ENCODE measurements at places on chromosomes 1 and 21.

- no peak for DNase-seq
Measured at GRCh38 chr21:44910229-44911067, 10.3 kb downstream of the ITGB2 start.

GRCh38 chr1:181036107-181036836 is 2.5 kb downstream of the MR1 start:
- no peak for DNase-seq

- DNase-seq = no peak
Measured at GRCh38 chr1:166322470-166322869, 155.7 kb upstream of the FAM78B start.

DNA sequence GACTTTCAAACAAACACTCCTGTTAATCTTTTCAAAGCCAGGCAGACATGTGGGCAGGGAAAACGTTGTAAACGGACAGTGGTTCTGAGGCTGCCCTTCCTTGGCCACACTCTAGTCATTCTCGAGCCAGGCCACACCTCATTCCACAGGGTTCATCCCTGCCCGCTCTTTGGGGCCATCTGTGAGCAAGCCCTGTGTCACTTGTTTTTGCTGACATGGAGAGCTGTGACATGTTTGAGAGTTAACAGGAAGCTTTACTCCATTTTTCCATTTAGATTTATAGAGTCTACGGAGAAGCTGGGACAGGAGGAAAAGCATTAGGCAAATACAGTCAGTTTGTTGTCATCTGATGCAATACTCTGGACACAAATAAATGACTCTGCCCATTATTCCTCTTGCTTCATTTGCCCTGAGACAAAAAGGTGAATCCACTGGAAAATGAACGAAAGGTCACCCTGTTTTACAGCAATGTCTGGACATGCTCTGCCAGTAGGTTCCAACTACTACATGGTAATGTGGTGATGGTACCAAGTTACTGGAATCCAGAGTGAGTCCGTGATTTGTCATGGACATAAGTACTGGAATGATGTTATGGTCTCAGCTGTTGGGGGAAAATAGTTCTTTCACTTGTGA is 126.9 kb downstream of the CLIC6 start:
- DNase-seq = no peak

- no peak for DNase-seq
Measured at GRCh38 chr1:24425441-24425840, 9.8 kb downstream of the NIPAL3 start.

DNA sequence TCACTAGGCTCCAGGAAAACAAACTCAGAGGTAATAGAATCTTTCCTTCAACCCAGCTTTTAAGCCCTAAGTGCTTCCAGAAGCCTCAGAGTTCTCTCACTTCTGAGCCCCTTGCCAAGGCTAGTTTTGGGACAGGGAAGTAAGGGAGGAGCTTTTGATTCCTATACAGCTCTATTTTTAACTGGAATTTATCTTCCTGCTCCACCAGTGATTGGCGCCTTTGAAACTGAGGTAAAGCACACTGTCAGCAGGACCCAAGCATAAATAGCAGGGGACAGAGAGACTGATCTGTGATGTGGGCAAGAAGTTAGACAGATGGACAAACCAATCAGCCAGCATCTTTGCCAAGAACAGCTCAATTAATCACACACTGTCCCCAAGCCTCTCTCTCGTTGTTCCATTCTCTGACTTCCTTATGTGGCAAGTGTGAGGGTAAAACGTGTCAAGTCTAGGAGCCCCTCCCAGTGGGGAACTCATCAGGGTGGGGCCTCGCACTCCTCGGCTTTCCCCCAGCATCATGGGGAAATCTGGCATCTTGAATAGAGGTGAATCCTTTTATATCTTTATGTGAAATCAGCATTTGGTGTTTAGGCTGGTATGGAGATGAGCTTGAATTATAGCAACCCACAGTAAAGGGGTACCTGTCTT is 40.2 kb upstream of the MPZL1 start:
- DNase-seq = no peak

- DNase-seq = no peak
Measured at GRCh38 chr1:167744901-167745300, 23.1 kb downstream of the MPZL1 start.

- DNase-seq = no peak
Measured at GRCh38 chr1:38826262-38826661, 33.3 kb downstream of the RRAGC start.

DNA sequence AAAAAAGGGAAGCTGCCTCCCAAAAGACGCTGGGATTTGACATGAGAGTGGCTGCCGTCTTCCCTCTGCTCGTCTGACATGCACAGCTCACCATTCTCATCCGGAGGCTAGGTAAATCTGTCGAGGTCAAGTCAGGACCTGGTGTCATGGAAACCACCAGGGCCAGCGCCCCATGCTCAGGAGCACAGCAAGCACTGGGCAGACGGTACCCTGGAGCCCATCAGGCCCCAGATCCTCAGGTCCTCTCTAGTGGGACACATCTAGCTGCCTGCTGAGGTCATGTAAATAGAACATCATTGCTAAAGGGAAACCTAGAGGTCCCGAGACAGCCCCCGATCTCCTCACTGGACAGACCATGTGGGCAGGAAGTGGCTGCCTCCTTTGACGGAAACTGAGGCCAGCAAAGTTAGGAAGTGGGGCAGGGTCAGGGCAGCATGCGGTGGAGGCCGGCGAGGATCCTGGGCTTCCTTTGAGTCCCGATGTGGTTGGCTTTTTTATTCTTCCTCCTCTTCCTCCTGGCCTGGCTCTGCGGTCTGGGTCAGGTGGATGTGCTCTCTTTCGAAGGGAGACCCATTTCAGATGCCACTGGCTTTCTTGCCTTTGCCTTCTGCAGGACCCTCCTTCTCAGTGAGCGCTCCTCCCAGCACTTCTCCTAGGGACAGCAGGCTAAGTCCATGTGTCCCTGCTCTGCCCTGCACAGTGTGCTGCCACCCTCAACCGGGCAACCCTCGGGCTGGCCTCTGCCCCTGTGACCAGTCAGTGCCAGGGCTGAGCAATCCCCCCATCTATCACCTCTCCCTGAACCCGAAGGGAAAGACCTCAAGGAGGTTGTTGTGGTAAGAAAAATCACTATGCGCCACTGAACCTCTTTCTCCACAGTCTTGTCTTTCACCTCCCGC is 5.9 kb downstream of the AGT start:
- DNase-seq = no peak

DNA sequence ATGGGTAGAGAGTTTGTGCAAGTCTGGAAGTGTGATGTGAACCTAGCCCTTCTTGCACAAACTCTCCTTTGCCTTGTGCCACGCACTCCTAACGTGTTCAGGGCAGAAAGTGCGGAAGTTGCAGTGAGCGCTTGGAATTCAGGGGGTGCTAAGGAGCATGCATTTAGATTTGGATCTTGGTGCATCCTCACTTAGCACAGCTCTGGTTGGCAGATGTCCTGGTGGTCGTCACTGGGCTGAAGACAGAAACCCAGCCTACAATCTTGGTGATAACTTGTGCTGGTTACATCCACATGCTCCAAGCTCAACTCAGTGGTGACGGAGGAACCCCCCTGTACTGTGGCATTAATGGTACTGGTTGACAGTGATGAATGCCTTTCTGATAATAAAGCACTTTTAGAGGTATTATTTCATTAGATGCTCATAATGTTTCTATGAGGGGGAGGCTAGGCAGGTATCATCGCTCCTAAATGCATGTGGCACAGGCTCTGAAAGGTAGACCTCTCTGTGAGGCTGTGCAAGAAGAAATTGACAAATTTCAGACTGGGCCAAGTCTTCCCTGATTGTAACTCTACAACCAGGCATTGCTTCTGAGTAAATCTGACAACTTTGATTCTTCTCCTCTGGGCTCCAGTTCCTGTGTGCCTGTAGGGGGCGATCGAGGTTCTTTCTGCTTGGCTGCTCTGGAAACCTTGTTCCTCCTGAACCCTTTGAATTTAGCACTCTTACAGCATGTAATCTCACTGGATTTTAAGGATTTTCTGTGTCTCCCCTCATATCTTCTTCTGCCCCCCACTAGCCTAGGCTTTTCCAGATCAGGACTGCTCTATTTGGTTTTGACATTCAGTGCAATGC is 40.6 kb downstream of the MAPKAPK2 start:
- DNase-seq = peak; percentile 62

- DNase-seq = no peak
Measured at GRCh38 chr21:17195976-17196375, 316.9 kb upstream of the CXADR start.

GRCh38 chr1:246527402-246528088 is 20.5 kb upstream of the SMYD3 start:
- no peak for DNase-seq

DNA sequence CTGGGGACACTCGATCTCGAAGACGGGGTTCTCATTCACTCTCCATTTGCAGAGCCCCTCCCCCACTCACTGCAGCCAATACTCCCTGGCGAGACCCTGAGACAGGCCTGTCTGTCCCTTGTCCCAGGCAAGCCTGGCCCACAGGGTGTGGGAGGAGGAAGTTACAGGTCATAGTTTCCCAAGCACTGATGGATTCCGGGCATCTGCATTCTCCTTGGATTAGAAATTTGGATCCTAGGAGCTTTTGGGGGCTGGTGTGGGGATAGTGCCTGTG is 11.3 kb downstream of the WNT3A start:
- no peak for DNase-seq

- DNase-seq = no peak
Measured at GRCh38 chr1:112589766-112590165, 29.2 kb downstream of the ST7L start.

GRCh38 chr1:154607106-154607608 is 829 bp downstream of the ADAR start:
- DNase-seq = peak; percentile 19

GRCh38 chr21:34606051-34606450 is 8.9 kb downstream of the RCAN1 start:
- no peak for DNase-seq

- DNase-seq = peak; percentile 8
Measured at GRCh38 chr1:59926381-59927123, at the start of gene CYP2J2. Gene CYP2J2 (minus strand): TSS chr1:59926773. CDS start chr1:59926746, 27 bp downstream.

GRCh38 chr1:215718575-215719287 is 151.6 kb downstream of the KCTD3 start:
- no peak for DNase-seq

GRCh38 chr1:109996476-109996875 is 11.9 kb downstream of the AHCYL1 start:
- DNase-seq = no peak

GRCh38 chr1:8856689-8857412 is 21.6 kb downstream of the ENO1 start:
- no peak for DNase-seq

- DNase-seq = no peak
Measured at GRCh38 chr1:184595596-184595995, 159.1 kb downstream of the EDEM3 start.

GRCh38 chr1:221937155-221937953 is 195.5 kb upstream of the DUSP10 start:
- DNase-seq = no peak

- DNase-seq = no peak
Measured at GRCh38 chr1:94559921-94560320, 18.4 kb upstream of the F3 start.

DNA sequence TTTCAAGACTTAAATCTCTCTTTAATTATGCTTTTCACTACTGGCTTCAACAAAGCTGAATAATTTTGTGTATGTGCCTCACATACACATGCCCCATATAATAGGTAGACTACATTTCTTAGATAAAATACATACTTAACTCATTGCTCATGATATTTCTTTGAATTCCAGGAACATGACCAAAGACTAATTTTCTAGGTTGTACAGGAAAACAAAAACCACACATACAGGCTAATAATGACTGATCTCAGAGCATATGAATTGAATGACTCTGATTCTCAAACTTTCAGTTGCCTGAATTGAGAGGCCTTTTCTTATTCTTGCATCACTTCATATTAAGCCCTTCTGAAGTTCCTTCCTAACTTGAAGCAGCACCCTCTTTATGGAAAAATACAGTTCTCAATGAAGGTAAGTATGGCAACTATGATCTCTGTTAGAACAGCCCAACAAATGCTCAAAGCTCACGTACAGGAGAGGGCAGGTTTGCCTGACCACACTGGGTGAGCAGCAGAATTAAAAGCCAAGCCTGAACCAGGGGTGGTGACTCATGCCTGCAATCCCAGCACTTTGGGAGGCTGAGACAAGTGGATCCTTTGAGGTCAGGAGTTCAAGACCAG is 22.6 kb upstream of the UAP1 start:
- DNase-seq = peak; percentile 72

GRCh38 chr1:92969517-92969916 is 8.3 kb upstream of the DIPK1A start:
- no peak for DNase-seq

DNA sequence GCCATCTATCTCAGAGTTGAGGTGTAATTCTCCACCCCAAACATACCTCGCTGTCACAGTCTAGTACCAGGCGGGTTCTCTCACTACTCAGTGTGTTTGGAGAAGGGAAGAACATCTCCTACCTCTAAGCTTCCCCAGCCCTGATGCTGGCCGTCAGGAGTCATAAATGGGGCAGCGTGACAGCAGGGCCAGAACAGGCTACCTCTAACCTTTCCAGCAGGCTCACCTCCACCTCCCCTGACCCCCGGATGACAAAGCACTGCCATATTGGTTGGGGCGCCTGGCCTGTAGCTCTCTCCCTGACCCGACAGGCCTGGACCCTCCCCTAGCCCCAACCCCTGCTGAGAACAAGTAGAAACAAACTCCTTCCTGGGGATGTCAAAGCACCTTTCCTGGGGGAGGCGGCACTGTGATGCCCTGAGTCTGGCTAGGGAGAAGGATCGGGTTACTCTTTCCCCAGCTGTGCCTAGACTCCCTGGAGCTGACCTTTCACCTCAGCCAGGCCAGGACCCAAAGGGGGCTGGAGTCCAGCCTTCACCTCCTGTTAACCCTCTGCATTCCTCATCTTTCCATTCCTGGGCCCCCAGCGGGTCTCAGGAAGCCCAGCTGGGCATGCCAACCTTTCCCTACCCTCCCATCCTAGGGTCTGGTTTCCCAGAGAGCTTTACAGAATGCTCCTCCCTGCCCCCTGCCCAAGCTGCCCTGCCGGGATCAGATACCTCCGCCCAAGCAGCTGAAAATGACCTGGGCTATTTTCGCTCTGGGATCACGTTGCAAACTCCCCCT is 34.2 kb downstream of the AHDC1 start:
- no peak for DNase-seq

- DNase-seq = peak; percentile 93
Measured at GRCh38 chr1:91754348-91754747, 131.6 kb downstream of the TGFBR3 start.

- peak; percentile 62 for DNase-seq
Measured at GRCh38 chr1:180178511-180179161, 24.0 kb downstream of the QSOX1 start.

DNA sequence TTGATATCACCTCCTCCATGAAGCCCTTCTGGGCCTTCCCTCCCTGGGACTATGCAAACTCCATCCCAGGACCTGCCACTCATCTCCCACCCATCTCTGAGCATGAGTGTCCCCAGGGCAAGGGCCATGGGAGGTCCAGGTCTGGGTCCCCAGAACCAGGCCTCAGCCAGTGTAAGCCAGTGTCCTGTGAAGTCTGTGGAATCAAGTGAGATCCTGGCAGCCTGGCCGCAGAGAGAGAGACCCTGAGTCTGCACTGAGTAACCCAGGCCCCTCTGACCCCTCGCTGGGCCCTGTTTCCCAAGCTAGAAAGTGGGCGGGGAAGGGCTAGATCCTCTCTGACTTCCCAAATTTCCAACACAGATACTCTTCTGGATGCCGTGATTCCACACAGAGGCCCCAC is 132.7 kb downstream of the DMRTB1 start:
- DNase-seq = no peak
